ENCODE measurements at places on chromosomes 12 and 14. TPM values are rescaled to one million over a fixed set of nuclear protein-coding genes. Genes with fewer than 3 reads are reported as not detected.
A peak's percentile ranks its signal among the peaks of the same experiment; 100 is the strongest.

GRCh38 chr14:50846226-50846880 lies 15.4 kb upstream of the NIN start:
- no peak for DNase-seq

DNA sequence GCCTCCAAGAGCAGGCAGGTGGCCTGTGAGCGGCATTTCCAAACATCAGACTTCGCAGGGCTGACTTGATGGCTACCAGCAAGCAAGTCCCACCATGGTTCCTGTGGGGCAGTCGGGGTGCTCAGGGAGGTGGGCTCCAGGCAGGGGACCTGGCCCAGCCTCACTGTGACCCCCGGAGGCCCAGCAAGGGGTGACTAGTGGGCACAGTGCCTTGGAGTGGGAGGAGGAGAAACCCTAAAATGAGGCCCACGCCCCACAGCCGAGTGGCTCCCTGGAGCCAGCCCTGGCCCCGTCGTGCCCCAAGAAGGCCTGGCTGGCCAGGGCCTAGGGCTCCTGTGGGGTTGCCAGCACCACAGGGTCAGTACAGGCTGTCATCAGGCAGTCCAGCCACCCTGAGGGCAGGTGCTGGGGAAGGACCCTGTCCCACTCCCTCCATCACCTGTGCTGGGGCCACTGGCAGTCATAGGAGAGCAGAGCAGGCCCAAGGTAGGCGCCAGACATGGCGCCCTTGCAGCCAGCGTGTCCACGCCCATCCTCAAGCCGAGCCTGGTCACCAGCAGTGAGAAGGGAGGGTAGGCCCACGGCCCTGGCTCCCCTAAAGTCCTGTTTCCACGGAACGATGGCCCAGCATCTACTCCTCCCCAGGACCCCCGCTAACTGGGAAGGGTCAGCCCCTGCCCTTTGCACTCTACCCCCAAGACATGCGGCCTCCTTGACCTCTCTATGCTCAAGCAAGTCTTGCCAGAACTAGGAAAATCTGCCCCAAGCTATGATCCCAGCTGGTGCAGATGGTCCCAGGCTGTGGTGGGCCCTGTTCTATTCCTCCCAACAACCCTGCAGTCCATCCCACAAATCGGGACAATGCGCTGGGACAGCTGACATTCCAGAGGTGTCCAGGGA lies 144.2 kb upstream of the C14orf180 start:
- DNase-seq, result no peak

Gene CISTR
- total RNA-seq, result not detected

- DNase-seq, result no peak
Observed at GRCh38 chr12:92732216-92732615, 29.4 kb downstream of the PLEKHG7 start.

DNA sequence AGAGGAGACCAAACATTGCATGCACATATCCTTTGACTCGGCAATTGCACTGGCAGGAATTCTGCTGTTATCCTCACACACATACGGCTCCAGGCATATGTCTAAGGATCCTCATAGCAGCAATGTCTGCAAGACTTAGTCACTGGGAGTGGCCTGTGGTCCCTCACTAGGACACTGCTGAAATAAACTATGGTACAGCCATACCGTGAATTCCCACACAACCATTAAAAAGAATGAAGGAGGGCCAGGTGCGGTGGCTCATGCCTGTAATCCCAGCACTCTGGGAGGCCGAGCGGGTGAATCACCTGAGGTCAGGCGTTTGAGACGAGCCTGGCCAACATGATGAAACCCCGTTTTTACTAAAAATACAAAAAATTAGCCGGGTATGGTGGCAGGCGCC lies 105.1 kb downstream of the ZFP36L1 start:
- DNase-seq, result no peak

- DNase-seq, result no peak
Observed at GRCh38 chr12:12636641-12637040, 25.0 kb downstream of the CREBL2 start.

DNA sequence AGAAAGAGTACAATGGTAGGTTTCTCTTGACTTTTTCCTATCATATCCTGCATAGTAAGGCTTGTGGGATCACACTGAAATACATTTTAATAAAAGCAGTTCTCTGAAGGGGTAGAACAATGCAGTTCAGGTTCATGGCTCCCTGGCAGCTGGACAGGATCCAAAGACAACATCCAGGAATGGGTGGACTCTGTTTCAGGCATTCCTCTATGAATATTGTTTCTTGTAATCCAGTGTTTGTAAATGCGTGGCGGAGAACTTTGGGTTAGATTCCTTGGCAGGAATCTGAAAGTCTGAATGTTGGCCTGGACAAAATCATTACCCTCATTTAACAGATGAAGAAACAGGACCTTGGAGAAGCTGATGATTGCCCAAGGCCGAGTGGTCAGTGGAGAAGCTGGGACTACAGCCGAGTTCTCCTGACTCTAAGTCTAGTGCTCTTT lies 43.5 kb downstream of the SYNE2 start:
- DNase-seq, result no peak

DNA sequence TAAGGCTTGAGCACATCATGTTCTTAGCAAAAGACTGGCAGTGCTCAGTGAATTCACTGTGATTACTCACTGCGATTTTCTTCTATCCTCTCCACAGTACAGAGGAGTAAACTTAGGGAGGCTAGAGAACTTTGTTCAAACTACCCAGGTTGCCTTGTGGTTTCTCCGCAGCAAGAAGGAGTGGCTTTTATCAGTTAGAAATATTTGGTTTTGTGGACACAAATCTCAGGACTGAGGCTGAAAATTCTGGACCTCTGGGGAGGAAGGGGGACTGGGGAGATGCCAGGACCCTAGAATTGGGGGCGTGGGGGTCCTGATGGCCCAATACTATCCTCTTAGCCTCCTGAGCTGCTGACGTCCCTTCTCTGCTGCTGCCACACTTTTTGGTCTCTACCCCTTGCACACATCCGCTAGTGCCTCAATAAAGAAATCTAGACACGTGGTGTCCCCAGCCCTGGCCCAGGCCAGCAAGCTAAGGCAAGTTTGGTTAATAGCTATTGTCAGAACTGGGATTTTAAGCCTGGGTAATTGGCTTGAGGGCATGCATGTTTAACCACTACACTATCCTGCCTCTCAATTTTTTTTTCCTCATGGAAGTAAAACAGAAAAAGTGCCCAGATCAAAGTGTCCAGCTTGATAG lies 842 bp downstream of the OAS2 start:
- DNase-seq, result no peak

- no peak for DNase-seq
Observed at GRCh38 chr12:32161058-32161457, 54.4 kb downstream of the BICD1 start.

- DNase-seq, result no peak
Observed at GRCh38 chr14:104395276-104395675, 184.3 kb upstream of the C14orf180 start.

GRCh38 chr12:132277949-132278348 lies 51.4 kb downstream of the GALNT9 start:
- DNase-seq, result no peak

DNA sequence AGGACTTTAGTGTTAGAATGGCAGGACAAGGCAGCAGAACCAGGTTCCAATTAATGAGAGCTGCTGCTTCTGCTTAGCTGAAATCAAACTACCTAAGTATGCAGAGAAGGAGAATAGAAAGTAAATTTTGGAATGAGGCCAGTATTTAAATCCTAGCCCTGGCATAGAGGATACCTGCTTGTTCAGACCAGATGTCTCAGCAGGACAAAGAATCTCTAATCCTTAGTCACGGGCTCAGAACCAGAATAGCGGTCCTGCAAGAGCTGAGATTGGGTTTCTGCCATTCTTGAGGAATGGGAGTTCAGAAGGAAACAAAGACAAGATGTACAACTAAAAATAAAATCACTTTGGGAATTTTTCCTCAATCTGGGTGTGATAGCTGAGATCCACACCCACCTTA lies 550.8 kb upstream of the TMEM132C start:
- no peak for DNase-seq

Gene C1RL
- 5.1 TPM for total RNA-seq

DNA sequence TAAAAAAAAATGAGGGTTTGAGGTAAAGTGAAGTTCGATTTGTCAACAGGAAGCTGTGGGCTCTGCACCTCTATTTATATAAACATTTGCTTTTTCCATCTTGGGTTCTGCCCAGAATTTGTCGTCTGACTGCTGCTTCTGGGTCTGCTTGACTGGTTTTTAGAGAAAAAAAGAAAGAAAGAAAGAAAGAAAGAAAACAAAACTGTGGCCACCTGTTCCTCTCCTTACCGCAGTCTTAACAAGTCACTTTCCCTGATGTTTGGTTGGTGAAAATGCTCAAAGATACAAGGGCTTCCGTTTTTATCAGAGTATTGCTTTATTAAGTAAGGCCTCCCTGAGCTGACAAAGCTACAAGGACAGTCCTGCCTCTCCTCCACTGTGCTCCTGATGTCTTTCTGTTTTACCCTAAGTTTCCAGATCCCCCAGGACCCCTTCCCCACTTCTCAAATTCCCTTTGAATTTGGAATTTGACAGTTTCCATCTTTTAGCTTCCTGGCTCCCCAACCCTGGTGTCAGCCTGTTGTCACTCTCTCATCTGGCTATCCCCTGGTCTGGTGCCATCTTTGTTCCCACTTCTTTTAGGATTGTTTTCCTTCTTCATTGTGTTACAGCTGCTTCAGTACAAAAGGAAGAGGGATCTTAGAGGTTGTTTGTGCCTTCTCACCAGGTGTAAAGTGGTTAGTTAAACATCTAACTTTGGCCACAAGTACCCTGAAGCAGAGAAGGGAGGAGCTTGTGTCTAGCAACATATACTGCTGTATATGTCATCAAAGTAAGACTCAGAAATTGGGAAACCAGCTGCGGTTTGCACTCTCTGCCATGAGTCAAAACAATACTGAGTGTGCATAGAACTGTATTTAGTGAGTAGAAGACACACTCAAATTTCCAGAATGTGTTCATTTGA lies 18.0 kb downstream of the MFAP5 start:
- DNase-seq, result no peak

Gene TEAD4
- total RNA-seq, result 18.3 TPM

DNA sequence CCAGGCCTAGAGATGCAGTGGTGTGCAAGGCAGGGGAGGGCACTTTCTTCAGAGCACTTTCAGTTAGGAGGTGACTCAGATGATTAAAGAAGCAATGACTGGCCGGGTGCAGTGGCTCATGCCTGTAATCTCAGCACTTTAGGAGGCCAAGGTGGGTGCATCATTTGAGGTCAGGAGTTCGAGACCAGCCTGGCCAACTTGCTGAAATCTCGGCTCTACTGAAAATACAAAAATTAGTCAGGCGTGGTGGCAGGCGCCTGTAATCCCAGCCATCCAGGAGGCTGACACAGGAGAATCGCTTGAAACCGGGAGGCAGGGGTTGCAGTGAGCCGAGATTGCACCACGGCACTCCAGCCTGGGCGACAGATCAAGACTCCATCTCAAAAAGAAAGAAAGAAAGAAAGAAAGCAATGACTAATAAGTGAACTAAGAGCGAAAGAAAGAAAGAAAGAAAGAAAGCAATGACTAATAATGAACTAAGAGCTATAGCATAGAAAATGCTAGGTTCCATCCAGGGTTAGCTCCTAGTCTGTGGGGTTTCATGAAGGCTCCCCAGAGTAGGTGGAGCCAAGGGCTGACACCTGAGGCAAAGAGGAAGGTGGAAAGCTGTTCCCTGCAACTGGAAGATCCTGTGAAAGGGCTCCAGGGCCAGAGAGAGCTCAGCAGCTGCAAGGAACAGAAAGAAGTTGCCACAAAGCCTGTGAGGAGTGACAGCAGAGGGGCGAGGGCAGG lies 334.5 kb downstream of the CACNA1C start:
- no peak for DNase-seq

DNA sequence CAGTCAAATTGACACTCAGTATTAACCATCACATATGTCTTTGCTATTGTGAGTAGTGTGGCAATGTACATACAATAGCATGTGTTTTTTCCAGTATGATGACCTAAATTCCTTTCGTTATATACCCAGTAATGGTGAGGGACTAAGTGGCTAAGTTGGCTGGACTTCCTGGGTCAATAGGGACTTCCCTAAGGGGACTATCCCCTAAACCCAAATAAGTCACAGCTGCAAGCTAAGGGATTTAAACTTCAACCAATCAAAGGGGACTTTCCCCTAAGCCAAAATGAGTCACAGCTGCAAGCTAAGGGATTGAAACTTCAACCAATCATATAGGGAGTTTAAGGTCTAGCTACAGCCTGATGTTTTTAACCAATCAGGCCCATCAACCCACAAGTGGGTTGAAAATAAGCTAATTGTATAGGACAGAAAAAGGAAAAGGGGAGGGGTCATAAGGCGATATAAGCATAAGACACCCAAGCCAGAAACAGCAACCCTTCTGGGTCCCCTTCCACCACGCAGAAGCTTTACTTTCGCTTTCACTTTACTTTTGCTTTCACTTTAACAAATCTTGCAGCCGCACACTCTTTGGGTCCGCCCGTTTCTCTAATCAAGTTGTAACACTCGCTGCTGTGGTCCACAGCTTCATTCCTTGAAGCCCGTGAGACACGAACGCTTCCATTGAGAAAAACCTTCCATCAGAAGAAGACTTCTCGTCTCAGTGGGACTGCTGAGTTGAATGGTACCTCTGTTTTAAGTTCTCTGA lies 404.4 kb downstream of the FLRT2 start:
- peak; percentile 58 for DNase-seq

Gene CD4
- total RNA-seq, result not detected

GRCh38 chr12:55726971-55727370 lies 1.8 kb downstream of the CD63 start:
- DNase-seq, result no peak

Gene DHRS7
- 144 TPM for total RNA-seq

Gene MIS18BP1
- 46.8 TPM for total RNA-seq

DNA sequence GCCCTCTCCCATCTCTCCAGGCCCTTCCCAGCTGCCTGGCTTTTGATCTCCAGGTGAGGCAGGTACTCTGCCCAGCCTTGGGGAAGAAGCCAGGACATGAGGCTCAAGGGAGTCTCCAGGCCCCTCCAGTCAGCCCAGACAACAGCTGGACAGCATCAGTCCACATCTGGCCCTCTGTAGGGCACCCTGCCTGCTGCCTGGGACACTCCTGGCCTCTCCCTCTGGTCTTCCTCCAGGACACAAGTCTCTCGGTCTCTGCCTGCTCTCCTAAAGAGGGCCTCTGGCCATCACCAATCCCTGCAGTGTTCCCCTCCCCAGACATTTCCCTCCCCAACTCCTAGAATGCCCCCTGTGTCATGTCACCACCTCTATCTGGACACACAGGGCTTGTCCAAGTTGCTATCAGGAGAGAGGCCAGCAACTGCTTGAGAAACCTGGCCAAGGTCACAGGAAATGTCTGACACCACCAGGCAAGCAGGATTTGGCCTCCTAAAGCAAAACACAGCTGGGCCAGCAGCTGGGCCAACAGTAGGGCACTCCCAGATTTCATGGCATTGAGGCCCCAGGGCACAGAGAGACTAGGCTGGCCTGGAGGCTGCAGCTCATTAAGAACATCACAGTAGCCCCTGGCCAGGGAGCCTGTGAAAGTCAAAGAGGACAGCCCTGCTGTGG lies 29.0 kb downstream of the LTBP2 start:
- no peak for DNase-seq

All from NCI-H460 (cell line).